ENCODE measurements at places on chromosomes 5 and 9.
A peak's percentile ranks its signal among the peaks of the same experiment; 100 is the strongest.

- peaks cover 7% of the 10 kb centered on the region for H3K27me3 ChIP-seq
- H3K4me1 ChIP-seq: no peaks in the 10 kb centered on the region
- H3K27ac ChIP-seq: no peak overlapping the region
- DNase-seq: no peak
- H3K36me3 ChIP-seq: no peaks in the 10 kb centered on the region
- no peak overlapping the region for H3K4me3 ChIP-seq
These were observed 46.6 kb downstream of the RMI1 start for GRCh38 chr9:84027201-84027600.

GRCh38 chr5:82057051-82057450 is 85.2 kb downstream of the ATG10 start:
- no peaks in the 10 kb centered on the region for H3K27me3 ChIP-seq
- no peaks in the 10 kb centered on the region for H3K36me3 ChIP-seq
- peaks cover 3% of the 10 kb centered on the region for H3K4me1 ChIP-seq
- DNase-seq: no peak

- no peaks in the 10 kb centered on the region for H3K4me1 ChIP-seq
- no peaks in the 10 kb centered on the region for H3K36me3 ChIP-seq
- H3K4me3 ChIP-seq: no peak overlapping the region
- no peak for DNase-seq
- H3K27me3 ChIP-seq: peaks cover 36% of the 10 kb centered on the region
These were observed 212.1 kb downstream of the SLF1 start for GRCh38 chr5:94830520-94830919.

DNA sequence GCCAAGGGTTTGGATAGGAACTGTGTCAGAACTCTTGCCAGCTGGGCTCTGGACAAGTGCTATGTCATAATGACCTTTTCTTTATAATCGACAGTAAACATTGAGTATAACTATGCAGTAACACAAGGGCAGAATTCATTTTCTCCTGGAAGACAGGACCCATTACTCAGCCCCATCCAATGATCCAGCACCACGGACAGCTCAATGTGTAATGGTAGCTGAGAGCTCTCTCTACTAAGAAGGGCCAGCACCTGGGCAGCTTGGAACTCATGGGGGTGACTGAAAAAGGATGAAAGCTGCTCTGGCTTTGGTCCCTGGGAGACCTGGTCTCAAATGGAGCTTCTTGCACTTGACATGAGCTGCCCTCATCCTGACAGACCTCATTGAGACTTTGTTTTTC is 347.8 kb downstream of the TRIM32 start:
- no peak overlapping the region for H3K4me3 ChIP-seq
- no peaks in the 10 kb centered on the region for H3K27me3 ChIP-seq
- DNase-seq: no peak
- H3K36me3 ChIP-seq: no peaks in the 10 kb centered on the region
- H3K4me1 ChIP-seq: no peaks in the 10 kb centered on the region

DNA sequence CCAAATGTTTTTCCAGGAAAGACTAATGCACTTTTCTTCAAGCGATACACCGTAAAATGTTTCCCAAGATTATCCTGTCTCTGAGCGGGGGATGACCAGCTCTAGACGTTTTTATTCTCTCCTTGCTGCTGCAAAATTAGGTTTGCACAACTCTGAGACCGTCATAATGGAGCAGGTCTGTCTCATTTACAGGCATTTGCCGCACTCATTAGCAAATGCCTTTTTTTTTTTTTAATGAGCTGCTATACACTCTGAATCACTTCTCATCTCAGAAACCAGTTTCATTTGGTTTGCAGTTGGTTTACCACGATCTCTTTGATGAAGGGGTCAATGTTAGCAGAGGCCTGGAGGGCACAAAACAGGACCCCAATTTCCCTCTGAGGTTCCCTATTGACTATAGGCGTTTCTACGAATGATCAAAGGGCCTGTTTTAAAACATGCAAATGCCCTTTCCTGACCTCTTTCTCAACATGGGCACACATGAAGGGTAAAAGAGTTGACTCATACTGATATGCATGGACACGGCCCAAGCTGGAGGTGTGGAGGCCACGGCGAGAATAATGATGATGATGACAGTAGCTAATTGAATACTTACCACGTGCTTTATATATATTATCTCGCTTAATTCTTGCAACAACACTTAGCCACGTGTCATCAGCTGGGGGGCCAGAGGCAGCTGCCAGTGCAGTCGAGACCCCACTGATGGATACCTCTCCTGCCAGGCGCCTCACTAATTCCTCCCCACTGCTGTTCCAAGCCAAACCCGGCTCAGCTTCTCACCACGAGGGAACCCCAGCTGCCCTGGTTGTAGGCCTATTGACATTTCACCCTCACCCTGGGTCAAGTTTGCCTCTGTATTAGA is 89.9 kb upstream of the PTCH1 start:
- no peaks in the 10 kb centered on the region for H3K36me3 ChIP-seq
- no peaks in the 10 kb centered on the region for H3K27me3 ChIP-seq
- no peaks in the 10 kb centered on the region for H3K4me1 ChIP-seq
- DNase-seq: no peak
- no peak overlapping the region for H3K4me3 ChIP-seq

- H3K27ac ChIP-seq: no peak overlapping the region
- no peak for DNase-seq
- H3K27me3 ChIP-seq: no peaks in the 10 kb centered on the region
- H3K36me3 ChIP-seq: peaks cover 49% of the 10 kb centered on the region
These were observed 63.8 kb downstream of the FNBP1 start for GRCh38 chr9:129979071-129979745.

DNA sequence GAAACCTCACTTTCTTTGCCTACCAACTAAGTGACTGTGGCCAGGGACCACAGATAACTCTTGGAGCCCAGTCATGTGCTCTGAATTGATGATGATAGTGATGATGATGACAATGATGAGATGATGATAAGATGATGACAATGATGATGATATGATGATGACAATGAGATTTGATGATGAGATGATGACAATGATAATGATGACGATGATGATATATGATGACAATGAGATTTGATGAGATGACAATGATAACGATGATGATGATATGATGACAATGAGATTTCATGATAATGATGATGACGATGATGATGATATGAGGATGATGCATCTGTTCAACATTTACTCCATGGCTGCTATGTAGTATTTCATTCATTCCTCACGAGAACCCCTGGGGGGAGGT is 213.0 kb downstream of the ERCC6L2 start:
- no peak overlapping the region for H3K4me3 ChIP-seq
- no peak overlapping the region for H3K27ac ChIP-seq
- no peak for DNase-seq
- H3K27me3 ChIP-seq: peaks cover 15% of the 10 kb centered on the region
- H3K4me1 ChIP-seq: no peaks in the 10 kb centered on the region

DNA sequence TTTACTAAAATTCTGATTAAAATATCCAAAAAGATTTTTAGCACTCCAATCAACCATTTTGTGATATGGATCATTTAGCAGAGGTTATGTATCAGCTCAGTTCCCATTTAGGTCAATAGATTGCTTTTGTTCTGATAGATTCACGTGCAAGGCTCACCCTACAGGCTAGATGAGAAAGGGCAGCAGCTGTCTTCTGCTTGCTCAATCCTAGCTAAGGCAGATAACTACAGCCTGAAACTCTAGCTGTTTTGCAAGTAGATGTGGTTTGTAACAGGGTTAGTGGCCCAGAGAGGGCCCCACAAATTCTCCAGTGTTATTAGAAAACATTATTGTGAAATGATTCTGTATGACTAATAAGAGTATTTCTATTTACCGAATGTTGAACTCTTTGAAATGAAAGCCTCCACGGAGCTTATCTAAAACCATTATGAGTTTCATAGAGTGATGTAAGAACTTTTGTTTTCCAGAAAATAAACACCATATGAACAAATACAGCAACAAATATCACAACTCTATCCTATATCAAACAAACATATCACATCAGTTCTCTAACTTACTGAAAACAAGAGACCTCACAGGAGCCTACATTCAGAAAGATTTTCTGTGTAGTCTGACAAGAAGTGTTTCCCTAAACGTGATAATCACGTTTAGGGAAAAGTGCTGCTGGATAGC is 841.9 kb upstream of the ACO1 start:
- DNase-seq: peak; percentile 25
- no peak overlapping the region for H3K27ac ChIP-seq
- H3K4me3 ChIP-seq: no peak overlapping the region
- H3K4me1 ChIP-seq: peaks cover 17% of the 10 kb centered on the region

GRCh38 chr5:155389498-155389897 is 375.9 kb downstream of the KIF4B start:
- no peak overlapping the region for H3K27ac ChIP-seq
- no peak overlapping the region for H3K4me3 ChIP-seq
- H3K36me3 ChIP-seq: no peaks in the 10 kb centered on the region
- H3K27me3 ChIP-seq: no peaks in the 10 kb centered on the region
- H3K4me1 ChIP-seq: no peaks in the 10 kb centered on the region

- H3K4me3 ChIP-seq: no peak overlapping the region
- H3K27me3 ChIP-seq: peaks cover 3% of the 10 kb centered on the region
- no peaks in the 10 kb centered on the region for H3K4me1 ChIP-seq
- H3K36me3 ChIP-seq: no peaks in the 10 kb centered on the region
These were observed 217.9 kb upstream of the VLDLR start for GRCh38 chr9:2403701-2404100.

- DNase-seq: no peak
- no peak overlapping the region for H3K27ac ChIP-seq
- H3K4me1 ChIP-seq: no peaks in the 10 kb centered on the region
These were observed 22.4 kb downstream of the BOD1 start for GRCh38 chr5:173594061-173594460.

DNA sequence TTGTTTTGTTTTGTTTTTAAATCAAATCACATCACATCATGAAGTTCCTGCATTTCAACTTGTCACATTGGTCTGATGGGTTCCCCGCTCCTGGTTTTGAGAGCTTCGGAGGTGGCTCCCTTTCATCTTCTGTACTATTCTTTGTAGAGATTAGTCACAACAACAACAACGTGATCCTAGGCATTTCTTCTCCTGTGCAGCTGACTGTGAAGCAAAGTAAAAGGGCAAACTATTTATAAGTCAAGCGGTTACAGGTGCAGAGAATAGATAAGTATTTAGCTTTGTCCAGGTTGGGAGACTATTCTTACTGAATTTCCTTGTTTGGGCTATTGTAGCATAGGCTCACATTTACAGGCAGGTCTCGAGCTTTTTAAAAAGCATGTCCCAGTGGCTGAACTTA is 197.7 kb upstream of the CDKN2B start:
- H3K4me1 ChIP-seq: peaks cover 30% of the 10 kb centered on the region
- peaks cover 17% of the 10 kb centered on the region for H3K27me3 ChIP-seq
- no peak overlapping the region for H3K4me3 ChIP-seq
- no peak overlapping the region for H3K27ac ChIP-seq

- peaks cover 4% of the 10 kb centered on the region for H3K36me3 ChIP-seq
- H3K27ac ChIP-seq: peak overlapping the region; percentile 14
- peaks cover 84% of the 10 kb centered on the region for H3K27me3 ChIP-seq
- H3K4me3 ChIP-seq: no peak overlapping the region
These were observed 200.1 kb downstream of the MEF2C start for GRCh38 chr5:88682881-88683361.

GRCh38 chr9:133151041-133151440 is 12.7 kb downstream of the GBGT1 start:
- peaks cover 22% of the 10 kb centered on the region for H3K4me1 ChIP-seq
- H3K36me3 ChIP-seq: peaks cover 9% of the 10 kb centered on the region
- no peak overlapping the region for H3K27ac ChIP-seq
- H3K4me3 ChIP-seq: peak overlapping the region; percentile 20
- H3K27me3 ChIP-seq: no peaks in the 10 kb centered on the region

DNA sequence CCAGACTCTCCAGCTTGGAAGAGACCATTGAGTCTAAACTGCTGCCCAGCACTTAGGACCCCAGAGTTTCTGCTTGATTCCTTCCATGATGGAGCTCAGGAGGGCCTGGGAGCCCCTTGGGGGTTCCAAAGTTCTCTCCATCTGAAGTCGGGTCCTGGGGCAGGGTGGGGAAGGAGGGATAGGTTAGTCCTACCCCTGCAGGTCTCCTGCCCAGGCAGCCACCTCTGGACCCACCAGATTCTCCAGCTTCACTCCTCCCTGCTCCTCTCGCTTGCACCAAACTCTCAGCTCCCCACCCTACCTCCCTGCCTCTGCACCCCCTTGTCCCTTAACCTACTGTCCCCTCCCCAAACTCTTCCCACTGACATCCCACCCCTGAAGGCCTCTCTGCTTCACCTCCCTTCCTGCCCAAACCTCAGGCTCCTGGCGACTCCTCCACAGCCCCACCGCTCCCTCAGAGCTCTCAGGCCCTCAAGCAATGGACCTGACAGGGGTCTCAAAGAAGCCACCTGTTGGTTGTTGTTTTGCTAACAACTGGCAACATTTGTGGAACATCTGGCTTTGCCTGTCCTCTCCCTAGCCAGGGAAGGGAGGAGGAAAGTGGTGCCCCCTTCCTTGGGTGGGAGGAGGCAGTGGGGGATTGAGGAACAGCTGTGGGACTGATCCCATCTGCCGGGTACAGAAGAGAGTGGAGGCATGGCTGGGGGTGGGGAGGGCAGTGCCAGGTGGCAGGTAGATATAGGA is 137.5 kb downstream of the RGS3 start:
- no peaks in the 10 kb centered on the region for H3K27me3 ChIP-seq
- peaks cover 4% of the 10 kb centered on the region for H3K4me1 ChIP-seq

- no peaks in the 10 kb centered on the region for H3K36me3 ChIP-seq
- no peak overlapping the region for H3K27ac ChIP-seq
- peaks cover 12% of the 10 kb centered on the region for H3K27me3 ChIP-seq
- no peaks in the 10 kb centered on the region for H3K4me1 ChIP-seq
These were observed 43.4 kb upstream of the N4BP3 start for GRCh38 chr5:178069909-178070308.

DNA sequence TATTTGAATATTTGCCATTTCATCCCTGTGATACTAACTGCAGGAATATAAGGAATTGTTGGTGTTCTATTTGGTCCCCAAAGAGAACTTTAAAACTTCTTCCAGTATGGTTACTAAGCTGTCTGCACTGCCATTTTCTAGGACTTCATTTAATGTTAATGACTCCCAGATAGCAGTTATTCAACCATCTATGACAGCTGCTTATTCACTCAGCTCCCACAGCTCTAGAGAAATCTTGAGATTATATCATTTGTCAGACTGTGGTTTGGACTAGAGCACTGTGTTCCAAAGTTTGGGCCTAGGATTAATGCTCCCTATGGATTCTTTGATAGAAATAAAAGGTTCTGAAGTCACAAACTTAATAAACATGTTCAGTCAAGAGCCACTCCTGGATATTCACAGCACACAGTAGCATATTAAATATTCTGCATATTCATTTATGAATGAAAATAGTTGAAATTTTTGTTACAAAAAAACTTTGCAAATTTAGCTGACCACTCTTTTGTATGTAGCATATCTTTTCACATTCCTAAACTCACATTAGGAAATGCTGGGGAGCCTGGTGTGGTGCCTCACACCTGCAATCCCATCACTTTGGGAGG is 173.7 kb downstream of the NFIB start:
- H3K4me3 ChIP-seq: no peak overlapping the region
- H3K27me3 ChIP-seq: no peaks in the 10 kb centered on the region
- no peaks in the 10 kb centered on the region for H3K36me3 ChIP-seq
- no peaks in the 10 kb centered on the region for H3K4me1 ChIP-seq
- H3K27ac ChIP-seq: no peak overlapping the region
- no peak for DNase-seq
